ENCODE measurements at places on chromosomes 7 and 10.
A peak's percentile ranks its signal among the peaks of the same experiment; 100 is the strongest.

DNA sequence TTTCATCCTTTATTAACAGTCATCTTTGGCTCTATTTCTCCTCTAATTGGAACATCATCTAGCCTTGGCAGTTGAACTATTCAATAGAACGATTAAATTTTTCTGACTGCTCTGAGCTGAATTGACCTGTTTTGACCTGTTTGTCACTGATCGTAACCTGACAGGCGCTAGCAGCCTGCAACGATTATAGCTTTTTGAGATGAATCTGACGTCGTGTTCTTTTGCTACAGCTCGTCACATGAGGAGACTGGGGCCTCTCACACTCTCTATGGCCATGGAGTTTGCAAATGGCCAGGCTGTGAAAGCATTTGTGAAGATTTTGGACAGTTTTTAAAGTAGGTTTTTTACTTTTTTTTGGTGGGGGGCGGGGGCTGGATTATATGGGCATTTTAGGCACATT, 229.8 kb downstream of the FOXP2 start:
- no peak for DNase-seq

GRCh38 chr10:96978621-96979154, 146.6 kb downstream of the LCOR start:
- DNase-seq, result no peak

GRCh38 chr7:98286093-98286539, 4.6 kb downstream of the BRI3 start:
- DNase-seq, result no peak

GRCh38 chr10:27819781-27820531, 74.3 kb upstream of the MKX start:
- no peak for DNase-seq

DNA sequence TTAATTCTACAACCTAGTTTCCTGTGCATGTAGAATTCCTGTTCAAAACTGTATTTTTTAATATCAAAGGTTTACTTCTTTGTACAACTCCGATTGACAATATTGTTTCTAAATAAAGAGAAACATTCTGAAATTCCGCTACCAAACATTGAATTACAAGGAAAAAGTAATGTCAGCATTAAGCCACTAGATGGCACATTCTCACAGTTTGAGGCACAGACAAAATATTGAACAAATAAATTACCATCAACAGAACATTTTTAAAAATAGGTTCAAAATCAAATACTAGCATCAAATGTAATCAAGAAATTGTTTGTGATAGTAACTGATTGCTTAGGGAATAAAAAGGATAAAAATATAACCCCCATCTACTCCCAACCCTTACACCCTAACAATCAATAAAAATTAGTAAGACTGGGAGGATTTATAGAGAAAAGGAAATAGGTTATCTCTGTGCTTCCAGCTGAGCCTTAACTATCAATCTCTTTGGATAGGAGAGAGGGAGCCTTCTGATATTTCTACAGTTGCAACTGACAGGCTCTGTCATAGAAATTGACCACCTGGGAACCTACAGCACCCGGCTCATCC, 86.6 kb upstream of the C7orf33 start:
- DNase-seq, result peak; percentile 67

All from hematopoietic multipotent progenitor cell treated with erythropoietin and hydrocortisone succinate and interleukin-3 and kit ligand, for 6 days (in vitro differentiated cells).